EH (cell line): ENCODE measurements at places on chromosomes 6 and 20.

DNA sequence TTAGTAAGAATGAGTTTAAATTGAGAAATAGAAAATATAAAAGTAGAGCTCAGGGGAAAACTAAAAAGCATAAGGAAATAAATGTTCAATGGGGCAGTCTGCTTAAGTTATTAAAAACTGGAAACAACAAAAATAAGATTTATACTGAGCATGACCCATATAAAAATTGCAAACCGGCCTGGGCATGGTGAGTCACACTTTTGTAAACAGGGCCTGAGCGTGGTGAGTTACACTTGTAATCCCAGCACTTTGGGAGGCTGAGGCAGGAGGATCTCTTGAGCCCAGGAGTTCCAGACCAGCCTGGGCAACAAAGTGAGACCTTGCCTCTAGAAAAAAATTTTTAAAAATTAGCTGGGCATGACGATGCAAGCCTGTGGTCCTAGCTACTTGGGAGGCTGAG is 74.6 kb downstream of the TMEM244 start:
- DNase-seq = peak; percentile 30

DNA sequence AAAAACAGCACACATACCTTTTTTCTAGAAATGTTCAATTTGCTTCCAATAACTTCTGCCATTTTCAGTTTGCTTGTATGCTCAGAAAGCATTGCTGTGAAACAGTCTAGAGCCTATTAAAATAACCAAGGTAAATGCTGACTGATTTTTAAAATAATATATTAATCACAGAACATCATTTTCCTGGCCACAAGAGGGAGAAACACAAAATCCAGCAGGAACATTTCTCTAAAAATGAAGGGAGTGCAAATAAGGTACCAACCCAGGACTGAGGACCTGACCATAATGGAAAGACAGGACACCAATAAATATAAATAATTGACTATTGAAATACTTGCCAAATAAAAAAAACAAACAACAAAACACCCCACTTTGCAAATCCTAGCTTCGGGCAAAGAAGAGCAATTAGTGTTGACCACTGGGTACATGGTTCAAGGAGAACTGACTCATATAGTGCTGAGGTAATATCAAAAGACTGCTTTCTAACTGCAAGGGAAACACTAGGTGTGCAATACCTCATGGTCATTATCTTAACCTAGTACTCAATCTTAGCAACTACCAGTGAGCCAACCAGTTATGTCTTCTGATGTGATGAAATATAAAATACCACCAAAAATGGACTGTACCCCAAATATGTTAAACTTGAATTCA is 42.9 kb downstream of the MDN1 start:
- no peak for DNase-seq

- no peak for DNase-seq
These were observed 769.2 kb upstream of the DEFB115 start for GRCh38 chr20:30487947-30488926.

DNA sequence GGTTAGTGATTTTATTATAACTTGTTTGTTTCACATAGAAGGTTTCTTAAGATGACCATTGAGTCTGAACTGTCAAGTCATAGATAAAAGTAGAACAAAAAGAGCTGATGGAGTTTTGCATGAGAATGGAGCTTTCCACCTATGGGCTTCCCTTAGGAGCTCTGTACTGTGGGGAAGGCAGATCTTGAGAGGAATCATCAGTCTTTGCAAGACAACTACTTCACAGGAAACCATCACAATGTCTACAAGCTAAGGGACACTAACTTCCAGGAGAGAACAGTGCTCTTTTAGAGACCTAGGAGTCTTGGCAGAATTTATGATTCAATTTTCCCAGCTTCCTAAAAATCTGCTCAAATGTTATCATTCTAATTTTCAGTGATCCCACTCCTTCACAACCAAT is 78.2 kb downstream of the FBXO5 start:
- no peak for DNase-seq

DNA sequence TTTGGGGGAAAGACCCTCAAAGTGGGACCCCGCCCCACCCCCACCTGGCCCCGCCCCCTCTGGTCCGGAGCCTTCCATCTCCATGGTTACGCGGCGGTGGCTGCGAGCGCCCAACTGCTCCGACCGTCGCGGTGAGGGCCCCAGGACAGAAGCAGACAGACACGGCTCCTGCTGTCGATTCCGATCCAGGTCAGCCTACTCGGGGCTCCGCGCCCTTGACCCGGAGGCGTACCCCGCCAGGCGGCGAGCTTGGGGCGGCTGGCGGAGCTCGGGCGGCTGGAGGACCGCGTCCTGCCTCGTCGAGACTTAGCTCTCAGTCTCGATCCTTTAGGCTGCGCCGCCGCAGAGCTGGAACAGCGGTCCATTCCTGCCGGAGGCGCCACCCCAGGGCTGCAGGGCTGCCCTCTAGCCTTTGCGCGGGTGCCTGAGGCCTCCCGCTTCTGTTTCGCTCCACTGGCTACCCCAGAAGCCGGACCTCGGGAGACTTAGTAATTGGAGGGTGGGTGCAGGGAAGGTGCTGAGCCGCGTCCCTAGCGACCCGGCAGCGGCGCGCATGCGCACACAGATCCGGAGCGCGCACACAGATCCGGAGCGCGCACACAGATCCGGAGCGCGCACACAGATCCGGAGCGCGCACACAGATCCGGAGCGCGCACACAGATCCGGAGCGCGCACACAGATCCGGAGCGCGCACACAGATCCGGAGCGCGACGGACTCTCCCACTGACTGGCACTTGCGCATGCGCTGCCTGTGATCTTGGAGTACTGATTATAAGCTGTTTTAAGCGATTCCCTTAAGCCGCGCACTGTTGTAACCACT is at the start of gene CFAP206:
Gene CFAP206, plus strand, starts transcription at position 72 of the 820 bp plus-strand sequence. CDS start 1,868 bp downstream, outside the sequence.
- DNase-seq = peak; percentile 85

GRCh38 chr6:70198785-70199184 is 104.1 kb downstream of the COL9A1 start:
- no peak for DNase-seq

GRCh38 chr6:678520-678919 is 14.4 kb downstream of the EXOC2 start:
- no peak for DNase-seq

DNA sequence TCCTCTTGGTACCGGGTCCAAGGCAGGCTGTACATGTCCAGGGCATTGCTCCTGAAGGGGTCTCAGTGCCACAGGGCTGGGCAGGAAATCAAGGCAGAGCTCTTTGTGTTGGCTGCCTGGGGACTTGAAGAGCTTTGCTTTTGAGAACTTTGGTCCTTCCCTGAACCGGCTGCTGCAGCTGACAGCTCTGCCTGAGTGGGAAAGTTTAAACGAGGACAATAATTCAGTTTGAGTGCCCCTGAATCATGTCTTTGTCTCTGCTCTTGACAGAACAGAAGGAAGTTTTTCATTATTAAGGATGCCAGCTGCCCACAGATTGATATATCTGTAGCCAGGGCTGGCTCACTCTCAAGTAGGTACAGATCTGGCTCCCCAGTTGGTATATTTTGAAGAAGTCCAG is 56.1 kb downstream of the ANKRD6 start:
- no peak for DNase-seq

- DNase-seq = no peak
These were observed 51.2 kb downstream of the CRYBG1 start for GRCh38 chr6:106411643-106412200.

- DNase-seq = no peak
These were observed 22.1 kb upstream of the EYA2 start for GRCh38 chr20:46872328-46873211.
